Heart right ventricle (tissue), 16 donors: ENCODE measurements at places on chromosomes 11 and 22. TPM values are rescaled to one million over a fixed set of nuclear protein-coding genes. Genes with fewer than 3 reads are reported as not detected.
A peak's percentile ranks its signal among the peaks of the same experiment; 100 is the strongest.

GRCh38 chr11:48073031-48073861 lies 92.9 kb downstream of the PTPRJ start:
- DNase-seq = no peak

The APIP gene
- 29.5 TPM for total RNA-seq

GRCh38 chr22:46641811-46642266 lies 21.7 kb downstream of the GRAMD4 start:
- no peak for DNase-seq

The BIK gene
- total RNA-seq = 0.81 TPM

DNA sequence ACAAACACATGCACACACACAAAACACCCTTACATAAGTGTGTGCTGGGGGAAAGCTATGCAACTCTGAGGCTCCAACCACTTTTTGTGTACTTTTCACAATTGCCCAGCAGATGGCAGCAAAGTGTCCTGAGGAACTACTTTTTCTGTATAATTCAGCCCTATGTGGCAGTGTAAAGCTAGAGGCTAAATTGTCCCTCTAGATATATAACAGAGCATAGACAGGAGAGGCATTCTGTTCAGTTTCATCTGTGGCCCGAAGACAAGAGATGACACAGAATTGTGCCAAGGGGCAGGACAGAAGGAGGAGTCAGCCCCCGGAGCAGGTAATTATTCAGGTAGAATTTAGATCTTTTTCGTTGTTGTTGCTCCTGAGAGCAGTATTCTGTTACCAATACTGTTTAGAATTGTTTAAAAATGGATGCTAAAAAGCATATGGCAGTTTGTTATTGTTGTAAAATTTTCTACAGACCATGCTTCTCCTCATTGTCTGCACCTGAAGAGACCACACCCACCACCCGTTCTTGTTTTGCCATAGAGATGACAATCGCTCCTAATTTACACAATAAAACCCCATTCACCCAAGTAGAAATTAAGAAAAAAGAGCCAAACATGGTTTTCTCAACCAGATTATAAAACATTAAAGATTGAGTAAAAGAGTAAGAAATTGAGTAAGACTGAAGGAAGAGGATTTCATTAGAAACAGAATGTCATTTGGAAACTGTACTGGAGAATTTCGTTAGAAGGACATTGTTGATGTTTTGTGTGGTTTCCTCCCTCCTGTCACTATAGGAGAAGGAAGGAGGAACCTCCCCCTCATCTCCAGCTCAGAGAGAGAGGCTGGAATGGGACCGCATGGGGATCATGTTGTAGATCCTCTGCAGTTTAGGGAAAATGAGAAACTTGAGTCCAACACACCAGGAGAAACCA lies 14.5 kb upstream of the MS4A7 start:
- DNase-seq = peak; percentile 50

DNA sequence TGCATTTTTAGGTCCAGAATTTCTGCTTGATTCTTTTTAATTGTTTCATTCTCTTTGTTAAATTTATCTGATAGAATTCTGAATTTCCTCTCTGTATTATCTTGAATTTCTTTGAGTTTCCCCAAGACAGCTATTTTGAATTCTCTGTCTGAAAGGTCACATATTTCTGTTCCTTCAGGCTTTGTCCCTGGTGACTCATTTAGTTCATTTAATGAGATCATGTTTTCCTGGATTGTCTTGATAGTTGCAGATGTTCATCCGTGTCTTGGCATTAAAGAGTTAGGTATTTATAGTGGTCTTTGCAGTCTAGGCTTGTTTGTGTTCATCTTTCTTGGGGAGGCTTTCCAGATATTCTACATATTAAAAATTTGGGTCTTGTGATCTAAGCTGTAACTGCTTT lies 694.8 kb upstream of the CCDC179 start:
- DNase-seq = no peak

DNA sequence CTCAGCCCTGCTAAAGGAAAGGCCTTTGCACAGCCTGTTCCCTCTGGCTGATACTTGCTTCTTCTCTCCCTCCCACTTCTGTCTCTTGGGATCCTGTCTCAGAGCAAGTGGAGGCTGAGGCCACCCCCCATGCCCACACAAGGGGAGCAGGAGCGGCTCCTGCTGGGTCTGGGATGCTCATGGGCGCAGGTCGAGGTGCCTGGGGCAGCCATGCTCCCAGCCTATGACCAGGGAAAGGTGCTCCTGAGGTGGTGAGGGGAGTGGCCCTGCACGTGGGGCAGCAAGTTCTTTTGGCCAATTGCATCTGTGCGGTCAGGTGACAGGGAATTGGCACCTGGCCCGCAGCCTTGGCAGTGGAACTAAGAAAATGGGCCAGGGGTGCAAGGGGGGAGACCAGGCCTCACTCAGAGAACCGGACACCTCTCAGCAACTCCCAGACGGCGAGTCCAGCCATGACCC lies 1.5 kb downstream of the MAPK11 start:
- DNase-seq = no peak

DNA sequence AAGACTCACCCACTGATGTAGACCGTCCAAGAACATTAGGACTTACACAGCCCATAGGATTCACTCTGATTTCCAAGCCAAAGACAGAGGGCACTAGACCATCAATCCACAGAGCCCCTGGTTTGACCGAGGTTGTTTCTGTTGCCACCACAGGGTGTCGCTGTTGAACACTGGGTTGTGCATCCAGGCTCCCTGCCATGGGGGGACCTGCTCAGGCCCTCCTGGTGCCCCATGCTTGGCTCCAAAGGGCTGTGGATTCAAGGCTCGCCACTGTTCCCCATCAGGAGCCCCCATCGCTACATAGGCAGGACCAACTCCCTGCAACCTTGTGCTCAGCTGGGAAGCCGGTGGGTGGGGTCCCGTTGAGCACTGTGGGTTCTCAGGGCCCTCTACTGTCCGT lies 128.0 kb upstream of the ANO1 start:
- DNase-seq = no peak

The TECTA gene
- total RNA-seq = 1.1 TPM

DNA sequence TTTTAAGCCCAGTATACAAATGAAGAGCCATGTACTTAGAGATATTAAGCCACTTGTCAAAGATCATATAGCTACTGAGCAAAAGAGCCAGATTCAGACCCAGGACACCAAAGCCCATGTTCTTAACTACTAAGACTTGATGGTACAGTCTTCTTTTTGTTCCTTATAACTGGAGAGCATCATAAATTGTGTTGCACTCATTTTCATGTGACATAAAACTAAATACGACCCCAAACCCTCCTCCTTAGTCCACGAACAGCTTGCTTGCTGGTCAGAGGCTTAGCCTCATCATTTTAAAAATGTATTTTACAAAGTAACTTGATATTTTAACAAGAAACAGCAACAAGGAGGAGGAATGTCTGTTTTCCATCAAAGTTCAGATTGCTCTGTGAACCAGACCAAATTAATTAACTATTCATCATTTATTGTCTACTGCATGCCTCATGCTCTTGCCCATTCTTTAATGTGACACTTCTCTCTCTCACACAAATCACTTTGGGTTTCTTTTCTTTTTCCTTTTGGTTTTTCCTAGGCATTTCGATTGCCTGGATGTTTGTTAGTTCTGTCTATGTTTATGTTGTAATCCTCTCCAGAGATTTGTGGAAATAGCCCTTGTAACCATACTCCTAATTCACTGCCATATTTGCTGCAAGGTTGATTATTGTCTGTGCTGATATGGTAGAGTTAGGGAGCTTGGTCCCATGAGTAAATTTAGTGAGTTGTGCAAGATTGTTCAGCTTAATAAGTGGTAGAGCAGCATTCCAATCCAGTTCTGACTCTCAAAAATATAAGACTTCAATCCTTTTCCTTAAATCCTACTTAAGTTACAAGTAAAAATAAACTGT lies 8.4 kb upstream of the ARHGAP20 start:
- DNase-seq = no peak

GRCh38 chr11:66891851-66892660 lies 35.2 kb downstream of the LRFN4 start:
- no peak for DNase-seq

DNA sequence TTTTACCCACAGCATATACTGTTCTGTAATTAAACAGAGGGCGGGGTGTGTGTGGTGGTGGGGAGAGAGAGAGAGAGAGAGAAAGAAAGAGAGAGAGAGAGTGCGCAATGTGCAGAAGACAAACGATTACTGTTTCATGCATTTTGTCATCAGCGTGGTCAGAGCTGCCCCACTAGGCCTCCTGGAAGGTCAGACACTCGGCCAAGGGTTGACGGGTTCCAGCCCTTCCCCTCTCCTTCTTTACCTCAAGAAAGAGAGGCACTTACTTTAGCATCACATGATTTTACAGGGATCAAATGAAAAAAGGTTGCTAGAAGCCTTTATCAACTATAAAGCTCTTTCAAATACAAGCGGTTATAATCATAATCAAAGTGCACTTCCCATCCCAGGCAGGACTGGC lies 269.2 kb upstream of the SORL1-AS1 start:
- no peak for DNase-seq

DNA sequence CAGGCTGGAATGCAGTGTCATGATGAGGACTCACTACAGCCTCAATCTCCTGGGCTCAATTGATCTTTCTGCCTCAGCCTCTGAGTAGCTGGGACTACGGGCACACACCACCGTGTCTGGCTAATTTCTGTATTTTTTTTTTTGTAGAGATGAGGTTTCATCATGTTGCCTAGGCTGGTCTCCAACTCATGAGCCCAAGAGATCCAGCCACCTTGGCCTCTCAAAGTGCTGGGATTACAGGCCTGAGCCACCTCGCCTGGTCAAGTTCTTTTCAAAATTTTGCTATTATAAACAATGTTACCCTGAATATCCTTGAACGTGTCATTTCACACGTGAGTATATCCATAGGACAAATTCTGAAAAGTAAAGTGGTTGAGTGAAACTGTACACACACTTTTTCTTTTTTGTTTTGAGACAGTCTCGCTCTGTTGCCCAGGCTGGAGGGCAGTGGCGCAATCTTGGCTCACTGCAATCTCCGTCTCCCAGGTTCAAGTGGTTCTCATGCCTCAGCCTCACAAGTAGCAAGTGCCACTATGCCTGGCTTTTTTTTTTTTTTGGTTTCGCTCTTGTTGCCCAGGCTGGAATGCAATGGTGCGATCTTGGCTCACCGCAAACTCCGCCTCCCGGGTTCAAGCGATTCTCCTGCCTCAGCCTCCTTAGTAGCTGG lies 21.6 kb upstream of the EP300 start:
- DNase-seq = no peak

DNA sequence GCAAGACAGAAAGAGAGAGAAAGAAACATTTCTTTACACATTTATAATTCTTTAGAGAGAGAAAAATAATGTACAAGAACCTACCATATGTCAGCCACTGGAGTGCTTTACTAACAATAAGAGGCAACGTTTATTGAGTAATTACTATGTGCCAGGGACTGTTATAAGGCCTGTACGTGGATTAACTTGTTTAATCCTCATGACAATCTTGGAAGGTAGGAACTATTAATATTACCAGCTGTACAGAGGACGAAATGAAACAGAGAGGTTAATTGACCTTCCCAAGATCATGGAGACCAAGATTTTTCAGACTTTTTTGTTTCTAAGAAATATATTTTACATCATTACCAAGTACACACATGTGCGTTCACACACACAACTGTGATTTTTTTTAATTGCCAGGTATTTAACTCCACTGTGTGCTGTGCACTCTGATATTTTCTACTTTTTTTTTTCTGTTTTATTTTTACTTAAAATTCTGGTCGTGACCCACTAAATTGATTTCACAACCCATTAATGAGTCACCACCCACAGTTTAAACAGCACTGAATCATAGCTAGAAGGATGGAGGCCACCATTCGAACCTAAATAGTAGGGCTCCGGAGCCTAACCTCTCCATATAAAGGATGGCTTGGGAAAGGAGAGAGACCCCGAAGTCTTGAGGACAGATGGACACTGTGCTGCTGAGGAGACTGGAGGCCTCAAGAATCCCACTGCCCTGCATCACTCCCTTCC lies 21.4 kb downstream of the CREB3L1 start:
- DNase-seq = no peak

DNA sequence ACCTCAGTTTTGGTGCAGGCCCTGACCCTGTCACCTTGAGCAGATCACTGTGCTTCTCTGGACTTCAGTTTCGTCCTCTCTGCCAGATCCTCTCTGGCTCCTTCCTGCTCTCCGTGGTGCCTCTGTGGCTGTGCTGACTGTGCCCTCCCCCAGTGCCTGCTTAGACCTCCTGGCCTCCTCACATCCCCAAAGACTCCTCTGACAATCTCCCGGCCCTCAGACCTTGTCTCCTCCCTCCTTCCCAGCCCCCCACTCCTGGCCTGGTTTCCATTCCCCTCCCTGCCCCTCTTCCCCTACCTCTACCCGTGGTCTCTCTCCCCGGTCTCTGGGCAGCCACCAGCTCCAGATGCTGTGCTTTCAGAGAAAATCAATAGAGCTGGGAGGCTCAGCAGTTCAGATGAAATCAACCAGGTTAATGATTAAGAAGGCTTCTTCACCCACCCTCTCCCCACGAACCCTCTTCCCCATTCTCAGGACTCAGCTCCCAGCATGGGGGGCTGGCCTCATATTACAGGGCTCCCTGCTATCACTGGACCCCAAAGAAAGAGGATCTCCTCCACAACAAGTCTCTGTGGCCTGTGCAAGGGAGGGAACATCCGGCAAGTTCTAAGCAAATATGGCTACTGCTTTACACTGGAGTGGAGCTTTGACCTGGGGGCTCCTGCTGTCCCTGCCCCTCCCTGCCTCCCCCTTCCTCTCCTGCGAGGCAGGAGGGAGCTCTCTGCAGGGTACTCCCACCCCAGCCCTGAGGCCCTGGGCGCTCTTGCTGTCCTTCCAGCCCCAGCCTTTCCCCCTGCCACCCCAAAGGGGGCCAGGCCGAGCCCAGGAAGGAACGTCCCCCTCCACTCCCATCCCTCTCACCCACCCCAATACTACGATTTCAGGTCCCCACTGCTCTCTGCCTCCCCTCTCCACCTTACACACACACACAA lies 8.5 kb downstream of the BACE1-AS start:
- DNase-seq = no peak

- DNase-seq = no peak
Observed at GRCh38 chr11:116224154-116224888, 548.5 kb downstream of the BUD13 start.

The MS4A15 gene
- total RNA-seq = not detected

The PHETA2 gene
- 6.3 TPM for total RNA-seq

- DNase-seq = no peak
Observed at GRCh38 chr11:76560219-76560618, 110.3 kb downstream of the LRRC32 start.

DNA sequence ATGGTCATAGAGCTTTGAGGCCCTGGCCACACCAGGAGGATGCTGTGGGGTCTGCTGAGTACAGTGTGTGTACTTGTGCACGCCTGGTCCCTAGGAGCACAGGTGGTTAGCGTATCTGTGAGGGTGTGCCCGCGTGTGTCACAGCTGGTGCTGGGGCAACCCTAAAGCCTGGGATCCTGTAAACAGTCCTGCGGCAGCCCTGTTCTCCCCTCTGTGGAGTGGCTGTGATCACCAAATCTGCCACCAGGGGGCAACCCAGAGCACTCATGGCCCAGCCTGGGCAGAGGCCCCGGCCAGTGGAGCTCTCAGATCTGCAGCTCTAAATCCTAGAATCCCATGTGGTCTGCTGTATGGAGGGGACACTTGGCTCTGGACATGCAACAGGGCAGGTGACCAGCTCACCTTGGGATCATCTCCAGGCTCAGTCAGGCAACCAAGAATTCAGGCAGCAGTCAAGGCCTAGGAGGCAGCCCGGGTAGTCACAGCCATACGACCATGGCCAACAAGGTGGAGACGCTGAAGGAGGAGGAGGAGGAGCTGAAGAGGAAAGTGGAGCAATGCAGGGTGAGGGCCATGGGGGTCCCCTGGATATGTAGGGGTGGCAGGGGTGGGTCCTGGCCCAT lies 3.9 kb downstream of the SH3BP1 start:
- DNase-seq = peak; percentile 90

The ALG9 gene
- 25.9 TPM for total RNA-seq

The GTSE1 gene
- total RNA-seq = 0.24 TPM

- DNase-seq = peak; percentile 39
Observed at GRCh38 chr11:79400717-79401330, 40.0 kb downstream of the TENM4 start.

The SCGB2A2 gene
- total RNA-seq = not detected
